ENCODE measurements at places on chromosomes 13 and 19.

- no peak for DNase-seq
Measured at GRCh38 chr19:7701654-7702457, at the start of gene FCER2. Gene FCER2 (minus strand): TSS chr19:7702131. CDS start chr19:7699760, 2,371 bp downstream.

- peak; percentile 78 for DNase-seq
Measured at GRCh38 chr19:41223431-41224234, 4.6 kb downstream of the AXL start.

- no peak for DNase-seq
Measured at GRCh38 chr19:31290931-31291590, 58.2 kb downstream of the TSHZ3 start.

GRCh38 chr13:95235199-95235756 lies 66.0 kb downstream of the ABCC4 start:
- no peak for DNase-seq

- DNase-seq = no peak
Measured at GRCh38 chr13:91196958-91197357, 150.5 kb upstream of the MIR17HG start.

DNA sequence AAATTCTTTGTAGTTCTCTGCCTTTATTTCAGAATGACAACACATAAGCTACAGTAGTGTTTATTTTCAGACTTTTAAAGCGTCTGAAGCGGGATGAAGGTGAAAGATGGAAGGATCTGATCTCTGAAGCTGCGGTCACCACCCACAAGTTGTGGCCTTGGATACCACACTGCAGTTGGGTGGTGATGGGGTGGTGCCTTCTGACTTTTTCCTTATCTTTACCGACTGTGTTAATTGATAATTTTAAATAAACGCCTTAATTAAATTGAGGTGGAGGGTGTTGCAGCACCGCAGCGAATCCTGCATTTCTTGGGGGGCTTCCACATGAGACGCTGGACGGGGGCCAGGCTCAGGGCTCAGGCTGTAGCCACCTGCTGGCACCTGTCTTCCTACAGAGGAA lies 1.3 kb downstream of the TFDP1 start:
- no peak for DNase-seq

DNA sequence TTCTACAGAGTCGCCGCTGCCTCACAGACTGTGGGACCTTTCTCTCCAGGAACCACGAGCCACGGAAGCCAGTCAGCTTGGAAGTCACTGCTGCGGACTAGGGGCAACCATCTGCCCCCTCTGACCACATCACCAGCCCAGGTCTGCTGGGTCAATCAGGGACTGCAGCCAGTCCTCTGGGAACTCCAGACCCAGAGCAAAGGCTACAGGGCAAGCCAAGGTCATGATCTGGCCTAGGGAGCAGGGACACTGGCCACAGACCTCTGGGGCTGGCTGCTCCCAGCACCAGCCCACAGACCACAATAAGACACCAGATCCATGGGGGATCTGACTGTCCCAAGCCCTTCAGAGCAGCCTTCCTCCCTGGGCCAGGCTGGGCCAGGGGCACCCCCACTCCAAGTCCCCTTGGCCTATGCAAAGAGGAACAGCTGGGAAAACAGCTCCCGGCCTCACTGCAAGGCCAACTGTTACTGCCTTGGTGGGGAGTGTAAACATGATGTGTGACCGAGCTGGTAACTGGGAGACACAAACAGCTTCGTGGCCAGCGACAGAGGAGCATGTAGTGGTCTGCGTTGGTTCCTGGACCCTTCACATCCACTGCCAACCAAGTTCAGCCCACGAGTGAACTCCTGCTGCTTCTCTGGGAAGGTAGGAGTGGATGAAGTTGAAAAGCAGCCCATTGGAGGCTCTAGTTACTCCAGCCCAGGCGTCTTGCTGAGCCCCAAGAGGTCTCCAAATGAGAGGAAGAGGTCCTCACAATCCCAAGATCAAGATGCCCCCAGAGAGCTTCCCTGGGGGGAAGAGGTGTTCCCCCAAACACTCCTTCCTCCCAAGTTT lies 1.5 kb downstream of the AKT2 start:
- no peak for DNase-seq

DNA sequence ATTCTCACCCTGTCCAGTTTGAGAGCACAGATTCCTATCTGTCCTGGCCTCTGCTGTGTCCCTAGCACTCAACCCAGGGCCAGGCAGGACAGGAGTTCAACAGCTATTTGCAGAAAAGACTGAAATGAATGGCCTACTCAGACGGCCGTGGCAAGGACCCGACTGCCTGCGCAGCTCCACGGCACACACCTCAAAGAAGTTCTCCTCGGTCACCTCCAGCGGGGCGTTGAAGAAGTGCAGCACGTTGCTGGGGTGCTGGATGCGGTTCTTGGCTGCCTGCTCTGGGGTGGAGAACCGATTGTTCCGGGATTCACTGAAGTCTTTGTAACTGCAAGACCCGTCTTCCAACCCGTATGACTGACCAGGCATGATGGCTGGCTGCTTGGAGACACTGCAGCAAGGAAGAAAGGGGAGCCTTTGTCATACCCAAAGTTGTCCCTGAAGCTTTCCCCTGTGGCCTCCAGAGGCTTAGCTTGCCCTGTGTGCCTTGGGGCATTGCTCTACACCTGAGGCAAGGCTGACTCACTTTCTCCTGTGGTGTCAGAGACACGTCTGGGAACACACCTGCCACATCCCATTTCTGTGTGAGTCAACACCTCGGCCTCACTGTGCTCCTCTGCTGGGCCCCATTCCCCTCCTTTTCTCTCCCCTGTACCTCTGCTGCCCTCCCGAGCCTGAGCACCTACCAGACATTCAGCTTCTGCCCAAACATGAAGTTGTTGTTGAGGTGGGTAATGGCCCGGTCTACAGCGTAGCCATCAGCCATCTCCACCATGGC lies 6.8 kb upstream of the ECH1 start:
- DNase-seq = no peak

DNA sequence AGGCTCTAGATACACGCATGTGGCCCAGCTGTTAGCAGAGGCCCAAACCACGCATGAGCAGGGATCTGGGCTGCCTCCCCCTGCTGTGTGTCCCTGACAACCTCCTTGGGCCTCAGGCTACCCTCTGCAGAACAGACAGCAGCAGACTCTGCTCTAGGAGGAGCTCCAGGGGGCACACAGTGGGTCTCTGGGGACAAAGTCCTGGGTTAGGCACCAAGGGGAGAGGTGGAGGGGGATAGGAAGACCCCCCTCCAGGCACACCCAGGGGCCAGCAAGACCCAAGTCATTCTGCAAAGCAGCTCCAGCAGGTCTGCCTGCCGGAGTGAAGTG lies 8.0 kb downstream of the TINCR start:
- DNase-seq = no peak

DNA sequence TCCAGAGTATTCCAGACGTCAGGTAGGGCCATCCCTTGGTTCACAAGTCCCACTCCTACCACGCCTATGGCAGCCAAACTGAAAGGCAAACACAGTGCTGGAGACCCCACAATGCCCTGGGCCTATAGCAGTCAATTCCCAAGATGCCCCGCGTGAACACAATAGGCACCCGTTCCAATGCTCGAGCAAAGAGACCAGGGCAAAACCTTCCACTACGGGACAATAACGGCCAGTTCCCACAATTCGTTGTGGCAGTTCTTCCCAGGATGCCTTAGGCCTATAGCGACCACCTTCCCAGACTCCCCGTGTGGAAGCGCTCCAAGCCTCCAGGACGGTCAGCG lies 538 bp downstream of the ZNF428 start:
- peak; percentile 50 for DNase-seq

- peak; percentile 29 for DNase-seq
Measured at GRCh38 chr19:47790398-47790814, 11.9 kb downstream of the SELENOW start.

GRCh38 chr19:18477042-18477779 lies 39.3 kb upstream of the ISYNA1 start:
- DNase-seq = no peak

DNA sequence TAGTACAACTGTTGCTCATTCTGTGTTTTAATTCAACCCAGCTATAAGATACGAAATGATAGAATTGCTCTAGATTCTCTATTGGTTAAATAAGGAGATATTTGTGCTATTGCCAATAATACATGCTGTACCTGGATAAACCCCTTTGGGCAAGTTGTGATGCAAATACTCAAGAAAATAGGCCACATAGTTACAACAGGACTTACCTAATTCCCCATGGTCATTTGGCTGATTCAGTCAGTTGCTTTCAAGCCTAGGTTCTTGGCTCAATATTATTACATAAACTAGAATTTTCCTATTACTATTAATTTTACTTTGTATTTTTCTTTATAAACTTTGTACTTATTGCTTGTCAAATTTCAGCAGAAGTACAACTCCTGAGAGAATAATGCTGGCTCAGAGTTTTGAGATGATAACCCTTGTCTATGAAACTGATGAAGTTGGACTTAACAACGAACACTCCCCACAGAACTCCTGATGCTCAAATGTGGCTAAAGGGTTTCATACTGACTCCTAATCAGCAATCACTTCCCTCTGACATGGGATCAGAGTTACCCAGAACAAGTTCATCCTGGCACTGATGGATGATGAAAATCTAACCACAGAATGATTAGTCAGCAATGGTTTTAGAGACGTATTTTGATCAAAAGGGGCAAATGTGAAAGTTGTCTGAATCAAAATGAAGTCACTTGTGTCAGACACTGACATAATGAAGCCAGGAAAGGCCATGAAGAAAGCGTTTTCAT lies 221.1 kb downstream of the ITGBL1 start:
- no peak for DNase-seq

- DNase-seq = no peak
Measured at GRCh38 chr13:113518076-113518803, 27.7 kb upstream of the DCUN1D2 start.

GRCh38 chr19:40607311-40608239 lies 6.4 kb downstream of the LTBP4 start:
- DNase-seq = no peak

GRCh38 chr13:99311137-99311536 lies 3.9 kb upstream of the GPR183 start:
- DNase-seq = no peak

- no peak for DNase-seq
Measured at GRCh38 chr19:10510301-10510802, 6.9 kb downstream of the S1PR5 start.

- no peak for DNase-seq
Measured at GRCh38 chr13:79228972-79229371, 177.1 kb downstream of the RBM26 start.

- DNase-seq = no peak
Measured at GRCh38 chr19:40294560-40294959, 9.4 kb upstream of the AKT2 start.

GRCh38 chr19:3154957-3155736 lies 19.3 kb downstream of the GNA15 start:
- DNase-seq = peak; percentile 13

DNA sequence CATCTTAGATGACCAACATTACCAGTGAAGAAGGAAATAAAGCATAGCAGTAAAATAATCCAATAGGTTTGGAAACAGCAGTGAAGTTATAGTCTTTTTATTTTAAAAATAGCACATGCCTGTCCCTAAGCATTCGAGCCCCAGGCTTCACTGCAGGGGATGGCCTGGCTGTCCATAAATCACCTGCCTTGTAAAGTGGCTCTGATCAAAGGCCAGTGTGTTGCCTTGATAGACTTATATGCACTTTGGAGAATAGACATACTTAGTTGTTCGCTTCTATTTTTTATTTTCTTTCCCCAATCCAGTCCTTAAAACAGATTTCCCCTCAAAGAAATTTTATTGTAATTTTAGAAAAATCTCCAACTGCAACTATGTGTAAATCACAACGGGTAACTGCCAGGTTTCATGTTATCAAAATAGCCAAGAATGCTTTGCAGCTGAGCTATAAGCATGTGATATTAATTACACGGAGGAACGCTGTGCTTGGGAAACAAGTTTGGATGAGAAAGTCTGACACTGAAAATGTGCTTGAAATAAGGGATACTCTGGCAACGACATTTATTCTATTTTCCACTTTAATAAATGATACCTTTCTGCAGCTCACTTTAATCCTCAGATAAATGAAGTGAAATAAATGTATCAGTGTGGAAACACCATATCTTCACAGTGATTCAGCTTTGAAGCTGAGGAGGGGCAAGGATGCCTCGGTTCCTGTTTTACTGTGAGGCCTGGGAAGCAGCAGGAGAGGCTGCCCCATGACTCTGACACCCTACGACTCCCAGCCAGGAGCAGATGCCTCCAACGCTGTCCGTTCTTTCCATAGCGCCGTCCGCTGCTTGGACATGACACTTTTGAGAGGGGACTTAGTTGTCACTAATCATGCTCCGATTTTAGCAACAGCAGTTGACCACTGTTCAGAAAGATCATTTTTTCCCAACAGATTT lies 5.5 kb upstream of the METTL21C start:
- DNase-seq = no peak

DNA sequence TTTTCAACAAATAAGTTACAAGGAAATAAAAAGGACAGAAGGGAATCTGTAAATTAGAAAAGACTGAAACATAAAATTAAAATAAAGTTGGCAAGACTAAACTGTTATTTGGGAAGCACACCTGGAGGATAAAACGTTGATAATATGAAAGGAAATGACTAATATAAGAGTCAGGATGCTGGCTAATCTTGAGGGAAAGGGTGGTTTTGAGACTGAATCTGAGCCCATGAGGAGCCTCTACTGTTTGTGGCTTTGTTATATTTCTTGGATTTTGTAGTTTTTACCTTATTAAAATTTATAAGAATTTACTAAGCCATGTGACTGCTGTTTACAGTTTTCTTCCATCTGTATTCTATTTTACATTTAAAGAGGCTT lies 718.0 kb upstream of the SPRY2 start:
- no peak for DNase-seq

DNA sequence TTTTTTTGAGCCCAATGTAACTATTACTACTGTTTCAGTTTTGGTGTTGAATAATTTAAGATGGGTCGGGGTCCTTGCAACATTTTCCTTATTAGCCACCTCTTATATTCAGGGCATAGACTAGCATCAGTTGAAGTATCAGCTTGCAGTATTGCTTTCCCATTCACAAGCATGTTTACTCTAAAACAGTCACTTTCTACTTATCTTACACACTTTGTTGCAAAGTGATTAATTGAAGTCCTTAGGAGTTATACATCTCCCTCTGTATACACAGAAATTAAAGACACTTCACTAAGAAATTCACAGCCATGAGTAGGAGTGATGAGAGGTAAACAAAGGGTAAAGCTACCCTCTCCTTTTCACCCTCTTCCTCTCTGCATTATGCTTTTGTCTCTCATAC lies 27.6 kb downstream of the SLAIN1 start:
- no peak for DNase-seq

GRCh38 chr13:59425211-59425741 lies 738.5 kb downstream of the DIAPH3 start:
- no peak for DNase-seq

DNA sequence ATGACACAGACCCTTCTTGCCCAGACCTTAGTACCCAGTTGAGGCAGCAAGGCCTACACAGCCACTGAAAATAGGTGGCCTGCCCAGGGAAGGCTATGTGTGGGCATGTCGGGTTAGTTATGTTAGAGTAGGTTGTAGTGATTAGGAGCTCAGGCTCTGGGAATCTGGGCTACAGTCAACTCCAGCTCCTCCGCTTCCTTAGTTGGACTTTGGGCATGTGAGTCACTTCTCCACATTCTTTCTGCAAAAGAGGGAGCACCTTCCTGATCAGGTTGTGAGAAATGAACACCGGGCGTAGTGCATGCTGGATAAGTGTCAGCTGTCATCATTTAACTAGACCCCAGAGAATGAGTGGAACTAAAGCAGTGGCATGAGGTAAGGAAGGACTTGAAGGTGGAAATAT lies 64.8 kb downstream of the ARHGAP35 start:
- DNase-seq = peak; percentile 74

GRCh38 chr19:31668921-31669320 lies 319.7 kb upstream of the TSHZ3 start:
- DNase-seq = no peak
